ENCODE measurements at places on chromosomes 6 and 20.

- no peak for DNase-seq
These were observed 43.0 kb upstream of the CCR6 start for GRCh38 chr6:167079853-167080297.

GRCh38 chr6:170449835-170450753, 103.0 kb downstream of the PSMB1 start:
- no peak for DNase-seq

DNA sequence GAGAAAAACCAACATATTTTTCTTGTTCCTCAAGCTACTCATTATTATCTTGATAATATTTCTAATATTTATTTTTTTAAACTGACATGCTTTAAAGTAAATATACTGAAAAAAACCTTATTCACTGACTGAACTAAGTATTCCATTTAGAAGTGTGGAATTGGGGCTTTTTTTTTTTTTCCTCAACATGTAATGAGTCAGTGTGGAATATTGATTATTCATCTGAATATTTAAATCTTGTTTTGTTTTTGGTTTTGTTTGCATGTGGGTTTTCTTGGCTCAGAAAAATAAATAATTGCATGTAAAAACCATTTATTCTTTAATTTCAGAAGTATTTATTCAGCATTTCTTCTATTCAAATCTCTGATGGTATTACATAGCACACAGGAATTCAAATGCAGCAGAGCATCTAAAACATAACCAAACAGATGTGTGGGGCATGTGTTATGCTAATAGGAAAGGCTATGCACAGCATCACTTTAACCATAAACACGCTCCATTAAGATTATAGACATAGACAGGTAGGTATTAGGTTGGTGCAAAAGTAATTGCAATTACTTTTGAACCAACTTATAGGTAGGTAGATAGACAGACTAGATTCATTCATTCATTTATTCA, 166.5 kb downstream of the PLCB1 start:
- no peak for DNase-seq

DNA sequence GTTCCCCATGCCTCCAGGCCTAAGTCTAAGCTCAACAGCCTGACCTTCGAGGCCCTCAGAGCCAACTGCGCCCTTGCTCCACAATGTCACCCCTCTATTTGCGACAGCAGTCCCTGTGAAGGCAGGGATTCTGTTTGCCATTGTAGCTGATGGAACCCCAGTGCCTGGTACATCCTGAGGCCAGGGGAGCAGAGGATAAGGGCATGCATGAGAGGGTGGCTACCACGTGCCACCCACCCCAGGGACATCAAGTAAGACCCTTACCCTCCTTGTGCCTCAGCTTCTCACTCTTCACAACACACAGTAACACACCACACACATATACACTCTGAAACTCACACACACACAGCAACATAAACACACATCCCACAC, 20.0 kb upstream of the SIRPA start:
- no peak for DNase-seq

DNA sequence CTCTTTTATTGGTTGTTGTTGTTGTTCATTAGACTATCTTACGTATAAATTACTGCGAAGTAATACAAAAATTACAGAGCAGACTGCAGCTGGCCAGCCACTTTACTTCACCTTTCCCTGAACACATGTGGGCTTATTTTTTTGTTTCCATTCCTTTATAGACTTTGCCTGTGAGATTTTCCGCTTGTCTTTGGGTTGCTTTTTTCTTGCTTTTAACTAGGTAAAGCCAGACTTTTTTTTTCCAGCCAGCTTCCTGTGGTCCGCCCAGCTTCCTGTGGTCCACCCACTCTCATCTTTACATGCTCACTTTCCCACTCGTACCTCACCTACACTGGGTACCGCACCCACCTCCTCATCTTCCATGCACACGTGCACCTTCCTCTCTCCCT, 79.0 kb downstream of the IPCEF1 start:
- DNase-seq = no peak

DNA sequence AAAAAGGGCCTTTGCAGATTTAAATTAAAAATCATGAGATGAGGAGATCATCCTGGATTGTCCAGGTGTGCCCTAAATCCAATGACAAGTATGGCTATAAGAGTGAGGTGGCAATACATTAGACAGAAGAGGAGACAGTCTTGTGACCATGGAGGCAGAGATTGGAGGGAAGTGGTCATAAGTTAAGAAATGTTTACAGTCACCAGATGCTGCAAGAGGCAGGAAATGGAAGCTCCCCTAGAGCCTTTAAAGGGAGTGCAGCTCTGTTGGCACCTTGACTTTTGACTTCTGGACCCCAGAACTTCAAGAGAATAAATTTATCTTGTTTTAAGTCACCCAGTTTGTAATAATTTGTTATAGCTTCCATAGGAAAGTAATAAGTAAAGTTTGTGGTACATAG, 61.1 kb downstream of the HMGN3 start:
- no peak for DNase-seq

GRCh38 chr6:115668781-115669180, 391.9 kb downstream of the FRK start:
- no peak for DNase-seq

DNA sequence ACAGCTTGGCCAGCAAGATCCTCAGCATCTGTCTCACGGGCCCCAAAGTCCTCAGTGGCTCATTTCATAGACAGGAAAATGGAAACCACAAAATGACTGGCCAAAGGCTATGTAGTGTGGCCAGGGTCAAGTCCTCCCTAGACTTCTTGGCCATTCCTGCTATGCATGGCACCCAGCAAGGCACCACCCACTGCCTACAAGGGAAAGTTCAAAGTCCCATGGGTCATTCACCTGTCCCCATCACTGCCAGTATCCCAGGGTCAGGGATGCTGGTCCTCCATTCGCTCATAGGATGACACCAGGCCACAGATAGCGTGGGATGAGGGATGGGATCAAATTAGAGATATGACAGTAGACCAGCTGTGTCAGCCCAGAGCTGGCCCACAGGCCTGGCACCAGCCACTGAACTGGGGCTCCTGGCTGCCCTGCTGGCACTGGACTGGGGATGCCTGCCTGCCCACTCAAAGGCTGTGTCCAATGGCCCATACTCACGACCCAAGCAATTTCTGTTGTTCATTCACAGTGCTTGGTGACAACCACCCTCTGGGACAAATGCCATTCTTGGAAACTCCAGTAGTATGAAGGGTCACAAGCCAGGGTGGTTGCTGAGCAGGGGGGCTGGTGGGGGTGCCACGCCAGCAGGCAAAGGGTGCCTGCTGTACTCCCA, 11.6 kb downstream of the ADISSP start:
- no peak for DNase-seq

- DNase-seq = no peak
These were observed 605 bp upstream of the PPP1R16B start for GRCh38 chr20:38804682-38805501.

GRCh38 chr6:47407300-47408281, 70.0 kb upstream of the CD2AP start:
- no peak for DNase-seq

GRCh38 chr6:15272562-15272961, 26.7 kb downstream of the JARID2 start:
- DNase-seq = no peak

DNA sequence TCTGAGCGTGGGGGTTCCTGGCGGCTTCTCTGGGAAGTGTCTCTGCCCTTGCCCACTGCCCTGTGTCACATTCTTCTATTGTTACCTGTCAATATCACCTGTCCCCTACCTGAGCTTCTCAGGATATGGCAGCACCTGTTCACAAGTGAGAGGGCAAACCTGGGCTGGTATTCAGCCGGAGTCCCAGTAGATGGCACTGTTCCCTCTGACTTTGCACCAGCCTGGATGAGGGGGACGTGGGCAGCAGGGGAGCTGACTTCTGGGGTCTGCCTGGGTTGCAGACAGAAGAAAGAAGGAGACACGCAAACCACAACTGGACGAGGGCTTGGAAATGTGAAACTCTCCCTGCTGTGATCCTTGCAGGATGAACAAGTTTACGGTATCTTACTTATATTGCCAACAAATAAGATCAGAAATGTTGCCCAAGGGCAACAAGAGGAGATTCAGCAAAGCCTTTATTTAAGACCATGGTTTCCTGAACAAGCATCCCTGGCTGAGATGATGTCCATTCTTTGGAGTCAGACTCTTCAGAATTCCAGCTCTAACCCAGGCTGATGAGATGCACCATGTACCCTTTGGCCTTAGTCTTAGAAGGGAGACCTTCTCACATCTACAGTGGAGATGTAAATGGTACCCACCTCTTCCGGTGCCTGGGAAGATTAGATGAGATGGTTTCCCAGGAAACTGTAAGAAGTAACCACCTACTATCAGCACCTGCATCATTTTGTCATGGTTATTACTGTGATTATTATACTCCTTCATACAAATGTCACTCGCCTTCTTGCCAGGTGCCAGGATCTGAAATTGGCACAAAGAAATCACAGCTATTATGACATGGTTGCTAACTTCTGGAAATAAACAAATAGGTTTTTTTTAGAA, 400.0 kb upstream of the CDH4 start:
- peak; percentile 71 for DNase-seq

- no peak for DNase-seq
These were observed 236.6 kb downstream of the ARID1B start for GRCh38 chr6:157013649-157014304.

- DNase-seq = no peak
These were observed 392 bp upstream of the TASP1 start for GRCh38 chr20:13639150-13639497.

DNA sequence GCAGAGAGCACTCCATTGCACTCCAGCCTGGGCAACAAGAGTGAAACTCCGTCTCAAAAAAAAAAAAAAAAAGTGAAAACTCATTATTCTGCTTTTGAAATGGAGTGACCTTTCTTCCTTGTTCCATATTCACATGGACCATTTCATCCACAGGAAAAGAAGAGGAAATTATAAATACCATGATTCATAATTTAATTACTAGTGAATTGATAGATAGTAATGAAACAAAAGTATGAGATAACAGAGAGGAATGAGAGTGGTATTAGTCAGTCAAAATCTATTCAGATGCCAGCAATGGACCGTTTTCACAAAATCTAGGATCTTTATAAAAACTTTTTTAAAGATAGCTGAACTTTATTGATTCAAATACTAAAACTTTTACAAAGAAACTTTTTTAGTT, 443.1 kb upstream of the FLRT3 start:
- DNase-seq = no peak

- no peak for DNase-seq
These were observed 132.9 kb downstream of the PRDM13 start for GRCh38 chr6:99739526-99739925.

DNA sequence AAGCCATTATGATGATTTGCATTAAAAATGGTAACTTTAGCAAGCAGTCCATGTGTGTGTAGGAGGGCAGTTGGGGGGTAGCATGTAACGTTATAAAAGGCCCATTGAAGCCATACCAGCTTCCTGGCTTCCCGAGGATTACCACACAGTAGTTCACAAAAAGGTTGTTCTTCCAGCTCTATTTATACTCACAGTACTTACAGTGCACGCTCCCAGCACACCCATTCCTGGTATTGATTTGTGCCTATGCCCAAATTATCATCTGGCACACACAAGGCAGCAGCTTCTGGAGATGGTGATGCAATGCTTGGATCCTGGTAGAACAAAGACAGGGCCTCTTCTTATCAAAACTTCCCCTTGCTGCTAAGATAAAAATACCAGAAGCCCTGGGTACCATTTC, 436.8 kb downstream of the HAO1 start:
- DNase-seq = no peak

DNA sequence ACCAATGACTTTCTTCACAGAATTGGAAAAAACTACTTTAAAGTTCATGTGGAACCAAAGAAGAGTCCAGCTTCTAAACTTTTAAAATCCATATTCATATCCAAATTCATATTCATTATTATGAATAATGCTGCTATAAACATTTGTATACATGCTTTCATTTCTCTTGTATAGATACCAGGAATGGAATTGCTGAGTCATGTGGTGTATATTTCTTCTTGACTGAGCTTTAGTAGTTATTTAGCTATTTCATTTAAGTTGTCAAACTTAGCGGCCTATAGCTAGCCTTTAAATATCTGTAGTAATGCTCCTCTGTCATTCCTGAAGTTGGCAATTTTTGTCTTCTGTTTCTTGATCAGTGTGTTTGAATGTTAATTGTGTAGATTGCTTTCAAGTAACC, 19.8 kb upstream of the SMIM28 start:
- no peak for DNase-seq

- DNase-seq = no peak
These were observed 90.1 kb downstream of the RSPH3 start for GRCh38 chr6:158909938-158910337.

DNA sequence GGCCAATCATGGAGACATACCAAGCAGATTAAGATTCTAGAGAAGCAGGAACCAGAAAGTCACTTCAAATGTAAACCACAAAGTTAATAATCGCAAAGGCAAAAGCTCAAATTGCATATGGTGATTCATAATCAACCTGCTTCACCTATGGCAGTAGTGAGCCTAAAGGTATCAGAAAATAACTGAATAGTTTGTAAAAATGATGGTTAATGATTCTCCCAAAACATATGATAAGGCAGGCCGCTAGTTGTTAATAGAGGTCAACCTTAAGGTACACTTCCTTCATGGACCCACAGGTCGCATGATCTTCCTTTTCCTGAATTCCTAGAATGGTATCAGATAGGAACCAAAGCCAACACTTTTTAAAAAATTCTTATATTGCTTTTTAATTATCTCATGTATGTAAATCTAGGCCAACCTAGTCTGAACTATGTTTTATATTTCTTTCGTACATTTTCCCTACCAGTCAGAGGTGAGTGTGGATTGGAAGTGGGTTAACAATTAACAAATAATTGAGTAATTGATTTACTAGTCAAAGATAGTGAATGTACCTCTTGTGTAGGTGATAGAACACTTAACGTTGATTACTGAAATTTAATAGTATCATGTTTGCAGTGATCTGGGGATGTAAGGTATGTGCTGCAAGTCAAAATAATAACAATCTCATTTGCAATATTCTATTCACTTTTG, 16.4 kb downstream of the TAAR2 start:
- no peak for DNase-seq

- DNase-seq = peak; percentile 58
These were observed 7.5 kb upstream of the RBM38 start for GRCh38 chr20:57383447-57384347.

GRCh38 chr6:11542863-11543262, 5.3 kb downstream of the TMEM170B start:
- DNase-seq = no peak

DNA sequence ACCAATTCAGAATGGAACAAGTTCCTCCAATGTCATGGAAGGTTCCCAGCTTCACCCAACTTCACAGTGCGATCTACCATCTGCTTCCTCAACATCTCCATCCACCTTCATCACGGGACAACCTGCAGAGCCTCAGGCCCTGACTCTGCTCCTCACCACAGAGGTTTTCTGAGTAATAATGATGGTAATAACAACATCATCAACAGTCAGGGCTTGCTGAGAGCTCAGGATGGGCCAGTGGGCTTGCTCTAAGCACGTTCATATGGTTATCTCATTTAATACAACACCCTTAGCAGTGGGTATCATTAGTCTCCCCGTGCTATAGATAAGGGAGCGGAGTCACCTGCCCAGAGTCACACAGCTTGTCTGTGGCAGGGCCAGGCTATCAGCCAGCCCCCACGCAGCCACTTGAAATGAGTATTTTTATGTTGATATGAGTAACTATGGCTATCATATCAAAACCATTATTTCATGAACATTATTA, 38.6 kb downstream of the PREX1 start:
- DNase-seq = no peak

- no peak for DNase-seq
These were observed 80.8 kb upstream of the RBM24 start for GRCh38 chr6:17200395-17200794.

- DNase-seq = no peak
These were observed 10.1 kb upstream of the TSPYL1 start for GRCh38 chr6:116289876-116290275.
